Thymus (tissue), 14 donors: ENCODE measurements at places on chromosomes 12 and 14. TPM values are rescaled to one million over a fixed set of nuclear protein-coding genes. Genes with fewer than 3 reads are reported as not detected.

The LIN7A gene
- 0.76 TPM for total RNA-seq

The AKAP3 gene
- 0.76 TPM for total RNA-seq

The IL22 gene
- 0.38 TPM for total RNA-seq

The C12orf56 gene
- total RNA-seq = 3.7 TPM

The ZNF641 gene
- total RNA-seq = 23.0 TPM

The CCDC175 gene
- total RNA-seq = not detected

The NFE2 gene
- 4.7 TPM for total RNA-seq

The CCDC184 gene
- 0.05 TPM for total RNA-seq

The KRT72 gene
- total RNA-seq = 0.33 TPM

The DBX2 gene
- under 0.01 TPM for total RNA-seq

The POTEM gene
- total RNA-seq = not detected

The CEBPE gene
- total RNA-seq = 2.5 TPM

The PTPN6 gene
- 147 TPM for total RNA-seq

The ETNK1 gene
- total RNA-seq = 49.2 TPM

The SLC25A21 gene
- total RNA-seq = 0.90 TPM

The JPH4 gene
- total RNA-seq = 0.14 TPM

The ACSM4 gene
- total RNA-seq = not detected
